ENCODE measurements at places on chromosomes 7 and 10. TPM values are rescaled to one million over a fixed set of nuclear protein-coding genes. Genes with fewer than 3 reads are reported as not detected.

Gene OR6V1
- total RNA-seq: not detected

Gene TCF7L2
- 33.9 TPM for total RNA-seq

Gene SRRM3
- not detected for total RNA-seq

Gene MYO1G
- 1.6 TPM for total RNA-seq

Gene NEBL
- 6.8 TPM for total RNA-seq

Gene LDB3
- total RNA-seq: 87.7 TPM
